NCI-H1092 treated with DMSO at 0.1 percent for 48 hours (cell line): ENCODE measurements at places on chromosomes 6 and 20.

- DNase-seq, result no peak
These were observed 39.8 kb upstream of the KIF25 start for GRCh38 chr6:167957626-167958025.

DNA sequence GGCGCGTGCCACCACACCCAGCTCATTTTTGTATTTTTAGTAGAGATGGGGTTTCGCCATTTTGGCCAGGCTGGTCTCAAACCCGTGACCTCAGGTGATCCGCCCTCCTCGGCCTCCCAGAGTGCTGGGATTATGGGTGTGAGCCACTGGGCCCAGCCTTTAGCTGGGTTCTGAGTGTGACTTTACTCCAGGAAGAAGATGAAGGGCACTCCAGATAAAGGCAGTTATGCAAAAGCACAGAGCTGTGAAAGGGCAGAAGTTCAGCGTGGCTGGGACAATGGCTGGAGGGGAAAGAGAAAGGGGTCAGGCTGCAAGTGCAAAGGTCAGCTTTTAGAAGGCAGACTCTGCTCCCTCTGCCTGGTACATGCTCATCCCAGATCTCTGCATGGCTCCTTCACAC lies 39.7 kb downstream of the MAP3K5 start:
- no peak for DNase-seq

DNA sequence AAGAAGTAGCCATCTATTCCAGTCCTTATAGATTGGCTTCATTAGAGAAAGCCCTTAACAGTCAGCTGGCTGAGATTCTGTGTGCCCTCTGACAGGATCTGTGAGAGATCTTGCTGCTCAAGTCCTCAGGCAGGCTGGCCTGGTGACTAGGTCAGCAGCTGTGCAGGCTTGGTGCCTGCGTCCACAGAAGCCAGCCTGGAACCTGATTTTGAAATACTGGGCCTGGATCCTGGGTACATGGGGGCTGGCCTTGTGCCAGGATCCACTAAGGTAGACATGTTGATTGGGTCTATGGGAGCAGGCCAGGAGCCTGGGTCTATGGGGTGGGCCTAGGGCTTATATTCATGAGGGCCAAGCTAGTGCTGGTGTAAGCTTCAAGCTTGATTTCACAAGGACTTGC lies 381.8 kb upstream of the MARCKS start:
- DNase-seq, result no peak

DNA sequence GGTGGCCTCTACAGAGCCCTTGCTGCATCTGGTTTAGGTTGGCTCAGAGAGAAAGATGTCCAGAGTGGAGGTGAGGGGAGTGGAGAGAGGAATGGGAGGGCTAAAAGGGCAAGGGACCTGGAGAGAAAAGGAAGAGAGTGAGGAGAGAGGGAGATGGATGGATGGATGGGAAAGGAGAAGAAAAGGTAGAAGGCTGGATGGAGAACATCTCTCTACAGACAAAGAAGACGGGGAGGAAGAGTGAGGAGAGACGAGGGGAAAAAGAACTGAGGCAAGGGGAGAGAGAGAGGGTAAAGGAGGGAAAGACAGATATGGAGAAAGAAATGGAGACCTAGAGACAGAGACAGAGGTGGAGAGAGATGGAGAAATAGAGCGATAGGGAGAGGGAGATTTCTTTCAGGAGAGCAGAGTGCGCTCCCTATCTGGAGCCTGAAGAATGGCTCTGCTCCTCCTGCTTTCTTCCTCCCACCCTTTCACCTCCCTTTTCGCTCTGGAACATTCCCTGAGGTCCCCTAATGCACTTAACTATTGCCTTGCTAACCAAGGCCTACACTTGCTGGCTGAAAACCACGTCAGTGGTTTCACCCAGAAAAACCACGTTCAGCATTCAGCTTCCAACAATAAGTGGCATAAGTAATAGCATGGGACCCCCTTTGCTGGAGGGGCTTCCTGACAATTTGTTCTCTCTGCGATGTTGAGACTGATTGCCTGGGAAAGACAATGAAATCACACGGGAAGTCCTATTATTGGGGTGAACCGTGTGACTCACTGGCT lies 286.3 kb downstream of the CDH26 start:
- DNase-seq, result no peak

DNA sequence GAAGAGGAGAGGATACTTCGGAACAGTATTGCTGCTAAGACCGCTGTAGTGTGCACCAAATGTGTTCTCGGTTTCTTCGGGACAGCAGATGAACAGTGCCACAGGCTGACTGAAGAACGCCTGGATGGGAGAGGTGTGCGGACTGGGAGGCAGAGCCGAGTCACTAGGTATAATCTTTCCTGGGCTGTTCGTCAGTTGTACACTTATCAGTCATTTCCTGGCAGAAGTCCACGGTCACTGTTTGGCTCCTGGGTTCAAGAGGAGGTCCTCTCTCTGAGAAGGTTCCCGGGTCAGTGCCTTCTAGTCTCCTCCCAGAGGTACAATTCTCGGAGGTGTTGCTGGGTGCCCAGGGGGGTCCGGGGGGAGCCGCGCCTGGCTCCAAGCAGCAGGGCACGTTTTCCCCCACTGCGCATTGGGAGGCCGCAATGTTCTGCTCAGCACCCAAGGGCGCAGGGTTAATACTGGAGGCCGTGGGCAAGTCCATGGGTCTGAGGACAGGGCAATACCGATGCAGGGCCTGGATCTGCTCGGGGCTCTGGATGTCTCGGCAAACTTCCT lies 38.1 kb downstream of the GJA10 start:
- no peak for DNase-seq

GRCh38 chr20:25529295-25529951 lies 55.9 kb downstream of the NINL start:
- DNase-seq, result no peak

DNA sequence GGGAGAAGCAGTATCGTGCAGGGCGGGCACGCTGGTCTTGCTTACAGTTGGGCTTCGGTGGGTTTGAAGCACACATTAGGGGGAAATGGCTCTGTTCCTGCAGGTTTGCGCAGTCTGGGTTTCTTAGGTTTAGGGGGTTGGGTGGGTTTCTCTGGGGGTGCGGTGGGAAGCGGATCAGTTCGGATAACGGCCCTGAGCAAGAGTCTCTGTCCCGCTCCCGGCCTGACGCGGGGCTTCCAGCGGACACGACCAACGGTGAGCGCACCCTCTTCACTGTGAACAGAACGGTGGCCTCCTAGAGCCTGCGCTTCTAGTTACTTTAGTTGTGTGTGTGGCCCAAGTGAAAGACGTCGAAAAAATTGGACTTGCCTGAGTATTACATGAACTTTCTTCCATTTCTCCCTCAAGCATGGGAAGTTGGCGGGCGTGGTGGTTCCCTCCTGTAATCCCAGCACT lies 635 bp upstream of the ELOVL2 start:
- no peak for DNase-seq

DNA sequence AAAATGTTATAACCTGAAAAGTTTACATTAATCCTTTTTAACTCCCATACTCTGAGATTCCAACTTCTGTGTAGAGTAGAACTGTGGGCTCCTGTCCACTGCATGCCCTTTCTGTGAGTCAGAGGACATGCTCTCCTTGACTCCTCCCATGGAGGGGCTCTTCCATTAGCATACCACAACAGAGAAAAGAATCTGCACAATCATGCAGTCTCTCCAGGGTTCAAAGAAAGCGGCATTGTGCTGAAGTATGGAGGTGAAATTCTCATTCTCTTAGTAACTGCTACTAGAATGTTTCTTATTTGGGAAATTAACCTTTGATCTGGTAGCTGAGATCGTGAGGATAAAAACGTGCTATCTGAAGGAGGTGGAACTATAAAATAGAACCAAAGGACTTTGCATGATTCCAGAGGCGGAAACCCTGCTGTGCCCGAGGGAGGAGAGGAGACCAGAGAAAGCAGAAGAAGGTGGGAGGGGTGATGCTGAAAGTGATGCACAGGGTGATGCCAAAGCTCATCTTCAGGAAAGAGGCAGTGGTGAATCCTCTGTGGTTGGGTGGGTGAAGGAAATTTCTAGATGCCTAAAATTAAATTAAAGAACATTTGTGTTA lies 202.2 kb upstream of the PCSK2 start:
- DNase-seq, result no peak

DNA sequence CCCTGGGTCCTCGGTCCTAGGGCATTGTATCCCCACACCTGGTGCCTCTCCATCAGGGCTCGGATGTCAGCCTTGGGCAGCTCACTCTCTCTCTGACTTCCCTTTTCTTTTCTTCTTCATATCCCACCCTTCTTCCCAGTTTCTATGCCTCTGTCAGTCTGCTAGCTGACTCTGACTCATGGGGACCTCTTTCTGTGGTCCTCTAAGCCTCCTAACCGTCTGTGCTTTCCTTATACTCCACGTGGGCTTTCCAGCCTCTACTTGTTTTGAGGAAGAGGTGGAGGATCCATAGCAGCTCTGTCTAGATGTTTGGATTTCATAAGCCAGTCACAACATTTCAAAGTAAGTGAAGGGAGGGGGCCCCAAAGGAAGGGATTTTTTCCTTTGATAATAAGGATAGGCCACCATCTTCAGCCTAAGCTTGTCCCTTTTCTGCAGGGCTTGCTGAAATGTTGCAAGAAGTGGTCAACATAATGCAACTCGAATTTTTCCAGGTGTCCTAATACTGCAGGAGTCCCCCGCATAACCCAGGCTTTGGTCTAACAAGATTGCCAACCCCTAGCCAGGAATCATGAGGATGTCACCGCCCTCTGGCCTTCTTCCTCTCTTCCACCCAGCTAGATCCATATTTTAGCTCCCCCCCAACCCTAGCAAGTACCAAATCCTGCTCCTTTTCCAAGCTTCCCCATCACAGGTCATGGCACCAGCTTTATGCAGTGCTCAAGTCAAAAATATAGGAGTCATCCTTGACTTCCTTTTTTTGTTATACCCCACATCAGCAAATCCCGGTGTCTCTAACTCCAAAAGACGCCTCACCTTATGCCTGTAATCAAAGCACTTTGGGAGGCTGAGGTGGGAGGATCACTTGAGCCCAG lies 8.7 kb upstream of the PLTP start:
- DNase-seq, result no peak

GRCh38 chr6:139536751-139537617 lies 162.5 kb upstream of the CITED2 start:
- DNase-seq, result no peak

GRCh38 chr20:63230800-63231268 lies 4.9 kb upstream of the BIRC7 start:
- DNase-seq, result peak; percentile 28

DNA sequence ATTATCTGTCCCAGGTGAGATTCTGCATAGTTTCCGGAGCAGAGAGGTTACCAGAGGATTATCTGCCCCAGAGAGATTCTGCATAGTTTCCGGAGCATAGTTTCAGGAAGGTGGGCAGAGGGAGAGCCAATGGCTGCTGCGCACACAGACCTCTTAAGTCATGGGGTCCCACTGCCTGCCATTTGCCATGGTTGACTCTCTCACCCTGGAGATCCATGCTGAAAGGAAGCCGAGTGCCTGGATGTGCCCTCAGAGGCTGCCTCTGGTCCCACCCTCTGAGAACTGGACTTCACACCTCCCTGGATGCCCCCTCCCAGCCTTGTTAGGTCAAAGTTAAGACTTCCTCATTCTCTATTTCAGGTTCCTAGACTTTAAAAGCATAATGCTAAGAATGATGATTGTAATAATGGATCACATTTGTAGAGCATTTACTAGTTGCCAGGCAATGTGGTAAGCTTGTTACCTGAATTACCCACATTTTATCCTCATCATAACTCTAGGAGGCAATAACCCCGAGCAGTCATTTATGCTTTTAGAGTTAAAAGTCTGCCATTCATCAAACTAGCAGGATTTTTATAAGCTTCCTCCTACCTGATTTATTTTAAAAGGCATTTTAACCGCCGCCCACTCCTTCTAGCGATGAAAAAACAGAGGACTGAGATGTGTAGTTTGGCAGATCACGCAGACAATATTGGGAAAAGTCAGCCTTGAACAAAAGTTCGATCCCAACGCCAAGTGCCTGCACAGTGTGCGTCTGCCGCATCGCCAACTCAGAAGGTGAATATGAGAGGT lies 11.9 kb downstream of the SERPINB9 start:
- DNase-seq, result no peak

DNA sequence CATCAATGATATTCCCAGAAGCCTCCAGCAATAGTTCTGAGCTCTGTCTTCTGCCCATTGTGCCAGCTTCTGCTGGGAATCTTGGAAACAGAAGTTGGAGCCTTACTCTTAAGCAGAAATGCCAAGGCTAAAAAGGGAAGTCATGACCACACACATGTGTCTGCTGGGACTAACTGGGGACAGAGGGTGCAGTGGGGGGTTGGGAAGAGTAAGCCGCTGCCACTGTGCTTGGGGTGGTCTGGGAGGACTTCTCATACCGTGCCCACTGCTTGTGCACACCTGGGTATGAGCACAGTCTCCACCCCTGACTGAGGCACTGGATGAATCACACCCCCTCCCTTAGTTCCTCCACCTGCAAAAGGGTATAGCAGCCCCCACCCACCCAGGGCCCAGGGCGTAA lies 90.7 kb downstream of the CDC5L start:
- no peak for DNase-seq

DNA sequence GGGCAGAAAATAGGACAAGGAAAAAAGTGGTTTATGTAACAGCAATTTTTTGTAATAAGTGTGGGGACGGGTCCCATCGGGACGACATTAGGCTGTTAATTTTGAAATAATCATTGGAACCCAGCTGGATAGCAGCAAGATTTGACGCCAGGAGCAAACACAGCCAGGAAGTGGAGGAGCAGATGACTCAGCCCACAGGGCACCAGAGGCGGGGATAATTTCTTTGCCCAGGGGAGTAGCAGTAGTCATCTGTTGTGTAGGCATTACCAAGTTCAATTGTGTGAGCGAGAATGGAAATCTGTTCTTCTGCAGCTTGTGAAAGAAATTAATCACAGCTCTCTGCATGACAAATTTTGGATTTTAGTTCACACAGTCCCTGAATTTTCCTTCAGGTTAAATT lies 22.6 kb upstream of the RIN2 start:
- peak; percentile 11 for DNase-seq

DNA sequence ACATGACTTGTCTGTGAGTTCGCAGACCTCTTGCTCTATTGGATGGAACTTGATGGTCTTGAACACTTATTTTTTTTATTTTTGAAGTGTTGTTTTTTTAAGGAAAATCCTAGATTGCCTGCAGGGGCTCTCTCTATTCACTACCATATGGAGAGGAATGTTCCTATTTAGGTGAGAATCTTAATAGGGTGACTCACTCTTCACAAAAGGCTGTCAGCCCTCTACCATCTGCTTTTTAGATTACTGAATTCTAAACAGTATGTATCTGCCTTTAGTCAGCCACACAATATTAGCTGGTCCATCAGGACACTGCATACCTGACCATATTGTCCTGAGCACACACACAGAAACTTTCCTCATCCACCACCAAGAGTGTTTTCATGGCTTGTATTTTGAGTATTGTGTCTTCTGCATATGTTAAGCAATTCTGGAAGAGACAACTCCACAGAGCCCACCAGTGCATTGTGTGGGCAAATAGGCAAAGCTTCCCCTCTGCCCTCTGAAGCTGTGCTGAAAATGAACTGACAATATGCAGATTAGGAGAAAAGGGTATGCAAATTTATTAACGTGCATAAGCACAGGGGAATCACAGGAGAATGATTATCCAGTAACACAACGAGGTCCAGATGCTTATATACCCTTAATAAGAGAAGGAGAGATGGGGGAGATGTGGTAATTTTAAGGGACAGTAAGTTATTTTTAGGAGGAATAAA lies 6.6 kb upstream of the BTBD9 start:
- DNase-seq, result no peak
